Right renal pelvis (tissue), 4 donors: ENCODE measurements at places on chromosomes 5 and 9. TPM values are rescaled to one million over a fixed set of nuclear protein-coding genes. Genes with fewer than 3 reads are reported as not detected.

The FAM151B gene
- 3.2 TPM for polyA plus RNA-seq

The APC gene
- 31.9 TPM for polyA plus RNA-seq

The KIF12 gene
- polyA plus RNA-seq: 156 TPM

The THBS4 gene
- polyA plus RNA-seq: 14.7 TPM

The PRUNE2 gene
- 13.8 TPM for polyA plus RNA-seq

The FBN2 gene
- polyA plus RNA-seq: 98.3 TPM

The LCN9 gene
- polyA plus RNA-seq: not detected

The ZDHHC11 gene
- polyA plus RNA-seq: 6.4 TPM

The DRD1 gene
- not detected for polyA plus RNA-seq

DNA sequence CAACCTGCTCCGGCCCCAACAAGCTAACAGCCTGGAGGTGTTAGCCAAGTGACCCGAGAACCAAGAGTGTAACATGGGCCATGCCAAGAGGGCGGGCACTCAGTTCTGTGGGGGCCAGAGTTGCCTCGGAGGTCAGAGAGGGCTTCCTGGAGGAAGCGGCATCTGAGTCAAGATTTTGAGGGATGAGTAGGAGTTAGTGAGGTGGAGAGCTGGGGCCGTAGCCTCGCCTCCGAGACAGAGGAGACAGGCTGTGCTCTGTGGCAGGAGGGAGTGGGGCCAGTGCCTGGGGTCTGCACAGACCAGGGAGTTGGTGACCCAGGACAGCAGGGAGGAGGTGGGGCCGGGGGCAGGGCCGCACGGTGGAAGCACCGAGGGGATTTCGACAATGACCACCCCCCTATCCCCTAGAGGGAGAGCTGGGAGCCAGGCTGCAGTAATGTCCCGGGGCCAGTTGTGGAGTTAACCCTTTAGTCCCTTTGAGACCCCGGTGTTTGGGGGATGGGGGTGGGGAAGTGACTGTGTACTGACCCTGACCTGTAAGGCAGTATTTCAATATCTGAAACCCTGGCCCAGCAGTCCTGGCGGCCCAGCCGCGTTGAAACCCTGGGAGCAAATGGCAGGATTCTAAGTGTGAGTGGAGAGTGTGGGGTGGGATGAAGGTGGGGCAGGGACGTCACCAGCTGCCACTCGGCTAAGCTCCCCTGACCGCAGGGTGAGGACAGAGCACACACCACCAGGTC is 148.7 kb upstream of the COL5A1 start:
- DNase-seq: no peak

- DNase-seq: no peak
These were observed 20.2 kb downstream of the OCLN start for GRCh38 chr5:69512740-69513260.

- DNase-seq: no peak
These were observed 85.6 kb upstream of the SLC44A1 start for GRCh38 chr9:105158898-105159297.

DNA sequence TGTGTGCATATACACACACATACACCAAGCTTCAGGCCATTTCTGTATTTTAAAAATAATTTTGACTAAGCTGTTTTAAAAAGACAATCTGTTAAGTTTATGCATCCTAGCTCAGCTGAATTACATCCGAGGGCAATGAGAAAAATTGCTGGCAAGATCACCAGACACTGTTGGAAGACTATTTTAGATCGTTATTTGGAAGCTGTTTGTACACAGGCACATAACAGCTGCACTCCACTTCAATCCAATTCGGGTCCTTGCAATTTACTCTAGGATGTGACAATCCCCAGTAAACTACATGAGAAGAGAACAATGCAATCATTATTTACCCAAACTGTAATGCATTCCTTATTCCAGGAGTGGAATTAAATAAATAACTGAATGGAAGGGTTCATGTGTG is 79.3 kb upstream of the RASA1 start:
- DNase-seq: no peak

GRCh38 chr5:92163906-92164305 is 780.8 kb upstream of the ARRDC3 start:
- no peak for DNase-seq

- DNase-seq: no peak
These were observed 191.0 kb downstream of the ESM1 start for GRCh38 chr5:54794135-54794975.

GRCh38 chr9:128143525-128144238 is 5.6 kb upstream of the LCN2 start:
- no peak for DNase-seq

GRCh38 chr5:174920906-174921550 is 196.6 kb downstream of the MSX2 start:
- no peak for DNase-seq

- DNase-seq: no peak
These were observed 6.1 kb downstream of the SUSD3 start for GRCh38 chr9:93064392-93065134.

DNA sequence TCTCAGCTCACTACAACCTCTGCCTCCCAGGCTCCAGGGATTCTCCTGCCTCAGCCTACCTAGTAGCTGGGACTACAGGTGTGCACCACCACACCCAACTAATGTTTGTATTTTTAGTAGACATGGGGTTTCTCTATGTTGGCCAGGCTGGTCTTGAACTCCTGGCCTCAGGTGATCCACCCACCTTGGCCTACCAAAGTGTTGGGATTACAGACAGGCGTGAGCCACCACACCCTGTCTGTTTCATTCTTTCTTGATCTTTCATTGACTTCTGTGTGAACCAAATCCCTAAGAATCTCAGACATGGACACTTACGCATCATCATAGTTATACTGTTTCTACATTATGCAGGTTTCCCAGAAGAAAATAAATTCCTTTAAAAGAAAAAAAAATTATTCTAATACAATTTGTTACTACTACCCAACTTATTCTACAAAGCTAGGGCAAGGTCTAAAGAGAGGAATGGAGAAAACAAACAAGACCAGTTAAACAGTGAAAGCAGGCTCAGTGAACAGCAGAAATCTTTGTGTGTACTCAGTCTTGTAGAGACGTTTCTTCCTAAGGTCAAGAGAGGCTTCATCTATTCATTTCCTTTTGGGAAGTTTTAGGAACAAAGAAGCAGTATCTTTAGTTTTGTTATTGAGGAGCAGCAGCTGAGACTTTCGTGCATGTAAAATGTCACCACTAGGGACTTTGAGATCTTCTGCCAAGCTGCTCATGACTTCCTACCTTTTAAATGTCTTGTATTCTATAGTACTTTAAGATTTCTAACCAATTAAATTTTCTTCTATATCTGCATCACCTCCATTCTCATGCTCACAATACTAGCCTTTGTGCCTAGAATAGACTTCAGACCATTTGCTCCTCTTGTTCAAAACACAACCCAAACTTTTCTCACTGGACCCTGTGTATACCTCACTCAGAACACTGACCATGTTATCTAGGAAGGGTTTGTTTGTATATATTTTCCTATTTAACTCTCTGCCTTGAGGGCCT is 5.6 kb upstream of the HMGCR start:
- DNase-seq: no peak

DNA sequence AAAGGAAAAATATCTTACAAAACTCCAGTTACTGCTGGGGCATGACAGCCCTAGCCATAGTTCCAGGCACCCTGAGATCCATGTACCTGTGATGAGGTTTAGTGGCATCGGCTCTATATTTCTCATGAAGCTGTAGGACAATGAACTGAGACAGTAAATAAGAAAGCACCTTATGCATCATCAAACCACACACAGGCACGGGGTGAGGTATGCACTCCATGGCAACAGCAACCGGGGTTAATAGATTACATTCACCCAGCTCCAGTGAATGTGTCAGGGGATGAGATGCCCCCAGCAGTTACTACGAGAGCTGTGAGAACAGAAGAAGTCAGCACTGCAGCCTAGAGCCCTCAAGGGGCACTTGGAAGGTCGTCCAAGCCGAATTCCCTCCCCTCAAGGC is 162.0 kb upstream of the S1PR3 start:
- DNase-seq: no peak

DNA sequence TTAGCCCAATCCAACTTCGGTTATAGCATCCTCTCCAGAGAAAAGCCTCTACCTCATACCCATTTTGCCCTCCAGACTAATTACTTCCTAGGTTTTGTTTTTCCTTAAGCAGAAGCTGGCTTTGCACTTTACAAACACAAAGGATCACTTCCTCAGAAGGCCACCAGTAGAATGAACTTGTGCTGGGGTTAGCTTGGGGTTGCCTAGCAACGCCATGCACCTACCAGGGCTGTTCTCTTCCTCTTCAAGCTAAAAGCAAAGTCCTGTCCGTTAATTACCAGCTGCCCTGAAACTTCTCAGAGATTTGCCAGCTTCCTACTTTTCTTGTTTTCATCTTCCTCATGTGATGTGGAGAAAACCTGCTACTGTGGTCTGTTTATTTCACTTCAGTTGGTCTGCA is 132.0 kb upstream of the WWC1 start:
- DNase-seq: no peak

DNA sequence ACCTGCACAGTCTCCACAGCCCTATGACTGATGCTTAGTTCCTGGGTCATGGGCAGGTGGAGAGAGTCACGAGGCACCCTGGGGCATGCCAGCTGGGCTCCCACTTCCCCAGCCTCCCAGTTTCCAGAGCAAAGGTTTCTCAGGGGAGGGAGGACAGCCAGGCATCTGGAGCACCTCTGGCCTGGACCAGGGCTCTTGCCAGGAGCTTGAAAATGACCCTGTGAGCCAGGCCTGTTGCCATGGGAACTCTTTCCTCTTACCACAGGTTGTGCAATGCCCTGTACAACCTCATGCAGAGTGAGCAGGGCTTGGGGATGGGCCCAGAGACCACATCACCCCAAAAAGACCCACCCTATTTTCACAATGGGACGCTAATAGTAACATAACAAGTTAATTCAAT is 113.1 kb downstream of the PSD2 start:
- no peak for DNase-seq
